ENCODE measurements at places on chromosomes 2 and 18. TPM values are rescaled to one million over a fixed set of nuclear protein-coding genes. Genes with fewer than 3 reads are reported as not detected.
A peak's percentile ranks its signal among the peaks of the same experiment; 100 is the strongest.

DNA sequence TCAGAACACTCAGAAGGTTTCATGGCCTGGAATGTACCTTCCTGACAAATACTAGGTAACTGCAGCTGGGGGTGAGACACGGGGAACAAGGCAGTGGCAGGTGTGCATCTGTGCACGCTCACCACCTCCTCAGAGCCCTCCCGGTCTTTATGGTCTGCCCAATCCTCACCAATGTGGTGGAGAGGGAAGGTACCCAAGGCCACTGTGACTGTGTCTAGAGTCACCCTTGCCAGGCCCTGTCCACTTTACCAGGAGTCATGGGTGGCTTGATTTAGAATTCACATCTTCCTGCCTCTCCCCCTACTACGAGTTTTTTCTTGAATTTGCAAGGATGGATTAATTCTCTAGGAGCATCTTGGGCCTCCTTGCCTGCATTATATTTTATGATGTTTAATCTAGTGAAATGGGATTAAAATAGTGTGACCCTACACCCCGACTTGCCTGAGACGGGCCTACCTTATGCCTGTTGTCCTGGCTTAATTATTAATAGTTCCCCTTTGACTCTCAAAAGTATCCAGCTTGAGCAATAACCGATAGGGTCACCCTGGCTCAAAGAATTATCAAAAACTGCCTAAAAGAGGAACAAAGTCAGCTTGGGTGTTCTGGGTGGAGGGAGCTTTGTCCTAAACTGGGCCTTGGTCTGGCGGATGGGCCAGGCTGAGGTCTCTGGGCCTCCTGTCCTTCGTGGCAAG is 56.5 kb downstream of the ACAA2 start:
- H3K4me3 ChIP-seq: no peak overlapping the region
- no peak overlapping the region for H3K27ac ChIP-seq
- DNase-seq: no peak
- H3K4me1 ChIP-seq: no peaks in the 10 kb centered on the region

GRCh38 chr18:11147371-11147951 is 1.9 kb downstream of the PIEZO2 start:
- peak overlapping the region; percentile 54 for H3K4me3 ChIP-seq
- DNase-seq: no peak
- peaks cover 51% of the 10 kb centered on the region for H3K27me3 ChIP-seq
- peaks cover 33% of the 10 kb centered on the region for H3K4me1 ChIP-seq

- H3K4me3 ChIP-seq: no peak overlapping the region
- DNase-seq: no peak
- peaks cover 24% of the 10 kb centered on the region for H3K4me1 ChIP-seq
- H3K27ac ChIP-seq: peak overlapping the region; percentile 33
Measured at GRCh38 chr2:109217362-109218086, 88.5 kb downstream of the SH3RF3 start.

GRCh38 chr2:130808482-130809268 is 28.0 kb upstream of the ARHGEF4 start:
- H3K27ac ChIP-seq: no peak overlapping the region
- no peak overlapping the region for H3K4me3 ChIP-seq
- H3K27me3 ChIP-seq: no peaks in the 10 kb centered on the region
- H3K36me3 ChIP-seq: no peaks in the 10 kb centered on the region
- no peak for DNase-seq

KLHL14 gene
- total RNA-seq: 2.9 TPM

GPR45 gene
- 0.99 TPM for total RNA-seq

- H3K36me3 ChIP-seq: peaks cover 24% of the 10 kb centered on the region
- peaks cover 13% of the 10 kb centered on the region for H3K27me3 ChIP-seq
- DNase-seq: no peak
Measured at GRCh38 chr2:43228321-43228751, 1.9 kb upstream of the ZFP36L2 start.

DNA sequence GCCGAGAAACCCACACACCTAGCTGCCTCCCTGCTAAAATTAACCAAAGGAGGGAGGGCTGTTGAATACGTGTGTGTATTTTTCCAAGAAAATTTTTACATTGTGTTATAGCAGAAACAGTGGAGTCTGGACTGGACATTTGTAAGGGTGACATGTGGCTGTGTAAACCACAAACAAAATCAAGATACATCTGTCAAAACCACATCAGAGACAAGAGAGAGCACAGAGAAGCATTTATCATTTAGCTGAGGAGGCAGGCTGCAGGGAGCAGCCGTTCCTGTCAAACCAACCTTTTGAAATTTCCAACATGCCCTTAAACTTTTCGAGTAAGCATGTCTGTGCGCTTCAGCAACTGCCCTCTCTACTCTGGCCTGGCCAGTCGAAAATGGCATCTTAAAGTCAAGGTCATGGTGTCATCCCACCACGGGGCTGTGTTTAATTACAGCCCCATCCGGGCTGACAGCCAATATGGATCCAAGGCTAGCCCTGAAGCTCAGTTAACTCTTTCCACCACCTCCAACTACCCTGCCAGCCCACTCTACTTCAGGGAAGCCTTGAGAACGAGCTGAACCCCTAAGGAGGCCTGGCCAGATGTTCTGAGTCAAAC is 8.4 kb downstream of the BCL11A start:
- no peak for DNase-seq
- H3K4me3 ChIP-seq: no peak overlapping the region
- peaks cover 2% of the 10 kb centered on the region for H3K27me3 ChIP-seq

PIEZO2 gene
- 30.2 TPM for total RNA-seq

DNA sequence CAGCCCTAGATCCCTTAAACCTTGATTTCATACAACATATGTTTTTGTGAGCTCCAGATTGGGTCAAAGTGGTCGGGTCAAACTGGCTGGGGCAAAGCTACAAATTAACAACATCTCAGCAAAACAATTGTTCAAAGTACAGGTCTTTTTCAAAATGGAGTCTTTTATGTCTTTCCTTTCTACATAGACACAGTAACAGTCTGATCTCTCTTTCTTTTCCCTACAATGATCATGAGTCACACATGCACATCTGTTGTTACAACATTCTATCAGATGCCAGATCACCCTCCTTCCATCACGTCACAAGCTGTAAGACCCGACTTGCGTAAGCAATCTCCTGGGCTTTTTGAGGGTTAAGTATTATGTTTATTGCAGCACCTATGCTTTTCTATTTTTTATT is 55.1 kb downstream of the RHOB start:
- no peak overlapping the region for H3K4me3 ChIP-seq
- no peaks in the 10 kb centered on the region for H3K27me3 ChIP-seq
- DNase-seq: no peak
- H3K27ac ChIP-seq: no peak overlapping the region

GRCh38 chr18:32771871-32772580 is 797 bp downstream of the KLHL14 start:
- H3K4me1 ChIP-seq: peaks cover 21% of the 10 kb centered on the region
- no peak for DNase-seq

- no peaks in the 10 kb centered on the region for H3K4me1 ChIP-seq
- no peaks in the 10 kb centered on the region for H3K27me3 ChIP-seq
- H3K36me3 ChIP-seq: no peaks in the 10 kb centered on the region
- no peak overlapping the region for H3K27ac ChIP-seq
- H3K4me3 ChIP-seq: no peak overlapping the region
Measured at GRCh38 chr18:59927246-59927825, 27.5 kb downstream of the PMAIP1 start.

- H3K27ac ChIP-seq: no peak overlapping the region
- no peaks in the 10 kb centered on the region for H3K36me3 ChIP-seq
- DNase-seq: no peak
Measured at GRCh38 chr18:75728621-75729020, 301.1 kb upstream of the SMIM21 start.

CYP27C1 gene
- 1.3 TPM for total RNA-seq

DNA sequence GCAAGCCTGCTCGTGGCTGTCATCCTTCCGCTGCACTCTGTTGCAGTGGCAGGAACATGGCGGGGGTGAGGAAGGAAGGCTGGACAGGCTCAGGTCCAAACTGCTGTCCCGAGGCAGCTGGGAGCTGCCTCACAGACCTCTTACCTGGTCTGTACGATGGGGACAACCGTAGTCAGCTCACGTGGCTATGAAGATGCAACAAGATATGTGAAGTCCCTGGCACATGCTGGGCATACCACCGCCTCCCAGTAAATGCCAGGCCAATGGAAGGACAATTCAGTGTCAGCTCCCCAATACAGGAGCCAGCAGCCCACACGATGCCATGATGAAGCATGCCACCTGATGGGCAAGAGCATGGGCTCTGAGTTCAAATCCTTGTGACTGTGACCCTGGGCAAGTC is 344.4 kb downstream of the CYRIA start:
- H3K4me1 ChIP-seq: peaks cover 58% of the 10 kb centered on the region
- H3K27me3 ChIP-seq: no peaks in the 10 kb centered on the region
- DNase-seq: no peak
- H3K27ac ChIP-seq: no peak overlapping the region

GRCh38 chr2:3113122-3113521 is 264.5 kb downstream of the EIPR1 start:
- no peak for DNase-seq
- no peaks in the 10 kb centered on the region for H3K4me1 ChIP-seq
- H3K36me3 ChIP-seq: peaks cover 12% of the 10 kb centered on the region
- H3K4me3 ChIP-seq: no peak overlapping the region
- no peaks in the 10 kb centered on the region for H3K27me3 ChIP-seq

DNA sequence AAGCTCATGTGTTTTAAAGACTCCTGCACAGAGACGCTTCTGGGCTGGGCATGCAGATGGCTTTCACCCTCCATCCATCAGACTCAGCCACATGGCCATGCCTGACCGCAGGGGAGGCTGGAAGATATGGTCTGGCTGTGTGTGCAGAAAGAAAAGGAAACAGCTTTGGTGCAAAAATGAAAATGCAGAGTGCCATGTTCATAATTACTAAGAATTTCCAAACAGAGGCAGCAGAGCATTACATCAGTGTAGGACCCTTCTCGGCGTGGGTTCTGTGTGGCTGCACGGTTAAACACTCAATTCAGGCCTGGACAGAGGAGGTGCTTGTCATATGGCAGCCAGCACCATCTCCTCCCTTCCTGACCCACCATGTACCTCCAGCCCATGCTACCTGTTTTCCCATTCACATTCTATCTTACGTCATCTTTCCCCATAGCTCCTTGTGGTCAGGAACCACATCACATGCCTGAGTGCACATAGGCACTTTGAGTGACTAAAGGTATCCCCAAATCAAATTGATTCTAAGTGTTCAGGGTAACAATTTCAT is 200.3 kb upstream of the ID2 start:
- no peak overlapping the region for H3K27ac ChIP-seq
- H3K4me3 ChIP-seq: no peak overlapping the region
- peaks cover 14% of the 10 kb centered on the region for H3K4me1 ChIP-seq
- no peaks in the 10 kb centered on the region for H3K27me3 ChIP-seq
- no peaks in the 10 kb centered on the region for H3K36me3 ChIP-seq

DNA sequence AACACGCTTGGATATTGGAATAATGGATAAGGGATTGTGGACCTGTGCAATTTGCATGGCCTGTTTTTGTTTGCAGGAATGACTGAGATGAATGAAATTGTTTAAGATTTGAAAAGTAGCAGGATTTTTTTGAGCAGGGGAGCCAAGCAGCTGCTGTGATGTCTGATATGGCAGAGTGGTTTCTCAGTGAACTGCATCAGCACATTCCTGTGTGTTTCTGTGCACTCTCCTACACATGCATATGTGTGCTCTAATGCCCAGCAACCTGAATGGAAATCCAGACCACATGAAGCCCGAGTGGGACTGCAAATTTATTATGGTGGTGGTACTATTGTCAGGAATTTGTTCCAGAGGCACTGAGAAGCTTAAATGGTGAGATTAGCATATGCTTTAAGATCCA is 161.7 kb downstream of the PARD3B start:
- H3K36me3 ChIP-seq: no peaks in the 10 kb centered on the region
- no peak overlapping the region for H3K27ac ChIP-seq
- no peak overlapping the region for H3K4me3 ChIP-seq

EMILIN1 gene
- total RNA-seq: 46.2 TPM
